ENCODE measurements at places on chromosomes 2 and 18.

DNA sequence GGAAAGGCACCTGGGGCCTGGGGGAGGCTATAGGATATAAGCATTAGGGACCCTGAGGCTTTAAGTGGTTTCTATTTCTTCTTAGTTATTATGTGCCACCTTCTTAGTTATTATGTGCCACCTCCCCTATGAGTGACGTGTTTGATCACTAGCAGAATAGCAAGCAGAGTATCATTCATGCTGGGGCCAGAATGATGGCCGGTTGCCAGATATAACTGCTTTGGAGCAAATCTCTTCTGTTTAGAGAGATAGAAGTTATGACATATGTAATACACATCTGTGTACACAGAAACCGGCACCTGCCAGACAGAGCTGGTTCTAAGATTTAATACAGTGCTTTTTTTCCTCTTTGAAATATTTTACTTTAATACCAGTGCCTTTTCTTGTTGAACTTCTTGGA lies 29.4 kb downstream of the LIPG start:
- no peak for DNase-seq

GRCh38 chr2:10954856-10955818 lies 43.4 kb downstream of the KCNF1 start:
- peak; percentile 34 for DNase-seq

DNA sequence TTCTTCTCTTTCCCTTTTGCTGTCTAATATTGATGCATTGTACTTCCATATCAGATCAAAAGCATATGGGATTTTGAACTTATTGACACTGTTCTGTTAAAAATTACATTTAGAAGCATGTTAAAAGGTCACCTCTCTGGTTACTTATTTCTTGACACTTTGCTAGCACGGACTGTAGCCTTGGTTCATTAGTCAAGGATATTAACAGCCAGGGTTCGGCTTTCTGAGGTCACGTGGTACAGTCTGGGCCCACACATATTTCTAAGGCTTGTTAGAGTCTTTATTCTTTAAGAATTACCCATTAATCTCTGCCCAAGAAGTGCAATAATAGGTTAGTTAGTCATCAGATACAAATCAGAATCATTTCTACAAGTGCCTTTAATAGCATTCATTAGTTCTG lies 1035.8 kb upstream of the FANCL start:
- no peak for DNase-seq

DNA sequence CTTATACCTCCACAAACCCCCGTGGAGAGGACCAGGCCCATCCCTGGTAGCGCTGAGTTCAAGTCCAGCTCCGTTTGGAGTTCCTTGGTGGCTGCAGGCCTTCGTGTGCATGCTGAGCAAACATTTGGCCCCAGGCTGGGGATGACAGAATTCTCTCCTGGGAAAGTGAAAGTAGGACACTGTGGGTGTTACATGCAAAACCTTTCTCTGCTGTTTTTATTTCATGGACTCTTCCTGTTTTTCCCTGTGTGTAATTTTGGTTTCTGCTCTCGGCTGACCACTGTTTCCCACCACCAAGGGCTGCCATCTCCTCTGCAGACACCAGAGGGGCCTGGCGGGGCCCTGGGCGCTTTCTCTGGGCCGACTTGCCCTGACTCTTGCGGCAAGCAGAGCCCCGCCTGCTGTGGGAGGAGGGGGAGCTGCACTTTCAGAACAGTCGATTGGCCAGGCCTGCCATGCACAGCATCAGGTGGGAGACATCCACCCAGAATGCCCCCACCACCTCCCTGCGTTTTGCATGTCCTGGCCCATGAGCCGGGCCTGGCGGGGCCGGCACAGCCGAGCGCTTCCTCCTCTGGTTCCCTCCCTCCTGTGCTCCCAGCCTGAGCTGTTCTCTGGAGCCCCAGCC lies 102.4 kb downstream of the CABLES1 start:
- DNase-seq: peak; percentile 27

DNA sequence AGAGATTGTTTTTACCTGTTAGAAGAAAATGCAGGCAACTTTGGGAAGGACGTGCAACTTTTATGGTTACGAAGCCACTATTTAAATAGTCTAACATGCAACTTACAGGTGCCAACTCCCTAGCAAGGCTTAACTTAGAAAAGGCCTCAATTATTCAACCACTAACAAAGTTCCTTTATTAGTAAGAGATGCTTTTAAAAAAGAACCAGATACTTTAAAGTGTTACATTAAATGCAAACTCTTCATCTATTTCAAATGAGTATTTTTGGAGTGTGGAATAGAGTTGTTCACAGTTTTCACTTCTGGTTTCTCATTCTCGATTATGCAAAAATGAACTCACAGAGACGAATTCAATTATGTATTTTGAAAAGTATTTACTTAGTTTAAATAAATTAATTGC lies 51.7 kb downstream of the PELI1 start:
- DNase-seq: no peak

GRCh38 chr2:151730262-151730975 lies 3.9 kb downstream of the NEB start:
- peak; percentile 16 for DNase-seq

GRCh38 chr18:77223653-77224052 lies 26.0 kb upstream of the GALR1 start:
- peak; percentile 74 for DNase-seq

GRCh38 chr18:49228187-49228586 lies 232.3 kb downstream of the DYM start:
- no peak for DNase-seq

DNA sequence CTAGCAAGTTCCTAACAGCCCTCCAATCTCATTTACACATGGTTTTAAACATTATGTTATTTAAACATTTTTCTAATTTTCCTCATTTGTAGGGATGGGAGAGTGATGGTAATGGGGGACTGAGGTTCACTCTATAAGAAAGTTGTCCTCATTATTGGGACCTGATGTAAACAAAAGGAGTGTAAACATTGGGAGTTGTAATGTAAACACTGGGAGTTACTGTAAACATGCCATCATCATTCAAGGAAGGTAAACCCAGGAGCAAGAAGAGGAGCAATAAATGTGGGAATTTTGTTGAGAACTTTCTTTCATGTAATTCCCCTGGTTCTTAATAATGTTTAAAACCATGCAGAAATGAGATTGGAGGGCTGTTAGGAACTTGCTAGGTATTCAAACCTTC lies 17.8 kb downstream of the RFTN2 start:
- no peak for DNase-seq
